ENCODE measurements at places on chromosomes 7 and 10. TPM values are rescaled to one million over a fixed set of nuclear protein-coding genes. Genes with fewer than 3 reads are reported as not detected.

The CTAGE8 gene
- total RNA-seq = 1.1 TPM

The MYL10 gene
- not detected for total RNA-seq

The IDI2 gene
- total RNA-seq = not detected

The TDRD1 gene
- total RNA-seq = 0.98 TPM

The MSANTD7 gene
- 6.4 TPM for total RNA-seq

DNA sequence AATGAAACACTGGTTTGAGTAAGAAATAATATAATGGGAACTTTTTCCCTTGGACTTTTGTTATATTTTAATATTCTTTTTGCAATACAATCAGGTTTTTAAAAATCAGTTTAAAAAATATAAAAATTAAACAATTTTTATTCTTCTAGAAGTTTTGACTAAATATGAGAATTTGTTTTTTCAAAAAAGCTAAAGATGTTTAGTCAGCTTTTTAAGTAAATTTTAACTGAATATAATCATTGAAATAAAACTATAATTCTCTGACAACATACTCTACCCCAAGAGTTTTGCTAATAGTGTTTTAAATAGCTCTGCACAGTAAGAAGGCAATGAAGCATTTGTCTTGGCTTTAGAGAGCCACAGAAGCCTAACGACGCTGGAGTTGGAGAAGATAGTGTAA is 70.5 kb downstream of the IQUB start:
- no peak overlapping the region for H3K27ac ChIP-seq
- H3K27me3 ChIP-seq = no peaks in the 10 kb centered on the region
- no peaks in the 10 kb centered on the region for H3K4me1 ChIP-seq

GRCh38 chr7:47543714-47544113 is 38.2 kb downstream of the TNS3 start:
- no peaks in the 10 kb centered on the region for H3K36me3 ChIP-seq
- peaks cover 7% of the 10 kb centered on the region for H3K4me1 ChIP-seq
- H3K27ac ChIP-seq = no peak overlapping the region

DNA sequence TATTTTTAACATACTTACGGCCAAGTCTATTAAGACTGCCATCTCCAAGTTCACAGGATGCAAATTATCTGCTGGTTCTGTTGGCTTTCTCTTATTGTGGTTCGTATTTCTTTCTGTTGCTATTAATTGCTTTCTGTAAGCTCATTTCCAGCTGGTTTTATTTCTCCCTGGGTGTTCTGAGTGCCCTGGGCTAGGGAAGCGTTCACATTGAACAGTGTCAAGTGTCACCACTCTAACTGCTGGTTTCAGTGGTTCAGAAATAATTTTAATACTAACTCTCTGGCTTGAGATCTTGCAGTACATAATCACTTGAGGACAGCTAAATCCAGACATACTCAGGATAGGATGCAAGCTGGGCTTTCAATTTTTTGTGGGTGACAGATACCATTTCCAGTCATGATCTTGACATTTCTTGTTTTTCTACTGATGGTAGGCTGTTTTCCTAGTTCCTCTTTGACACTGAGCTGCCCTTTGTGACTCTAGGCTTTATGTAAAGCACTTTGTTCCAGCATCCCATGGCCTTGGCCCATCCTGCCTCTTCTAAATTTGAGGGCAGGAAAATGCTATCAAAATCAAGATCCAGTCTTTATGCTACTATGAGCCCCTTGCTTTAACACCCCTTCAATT is 117.6 kb downstream of the SNX13 start:
- no peaks in the 10 kb centered on the region for H3K36me3 ChIP-seq
- DNase-seq = no peak
- H3K27me3 ChIP-seq = no peaks in the 10 kb centered on the region
- no peaks in the 10 kb centered on the region for H3K4me1 ChIP-seq
- H3K4me3 ChIP-seq = no peak overlapping the region

DNA sequence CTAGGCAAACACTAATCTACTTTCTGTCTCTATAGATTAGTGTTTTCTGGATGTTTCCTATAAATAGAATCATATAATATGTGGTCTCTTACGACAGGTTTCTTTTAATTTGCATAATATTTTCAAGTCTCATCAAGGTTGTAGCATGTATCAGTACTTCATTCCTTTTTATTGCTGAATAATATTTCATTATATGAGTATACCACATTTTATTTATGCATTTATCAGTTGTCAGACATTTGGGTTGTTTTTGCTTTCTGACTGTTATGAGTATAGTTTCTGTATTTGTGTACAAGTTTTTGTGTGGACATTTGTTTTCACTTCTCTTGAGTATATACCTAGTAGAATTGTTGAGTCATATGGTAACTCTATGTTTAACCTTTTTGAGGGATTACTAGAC is 48.2 kb downstream of the SHOC2 start:
- no peaks in the 10 kb centered on the region for H3K27me3 ChIP-seq
- H3K4me3 ChIP-seq = no peak overlapping the region
- no peaks in the 10 kb centered on the region for H3K36me3 ChIP-seq
- DNase-seq = no peak
- no peak overlapping the region for H3K27ac ChIP-seq
- peaks cover 22% of the 10 kb centered on the region for H3K4me1 ChIP-seq

GRCh38 chr7:133354546-133355324 is 101.9 kb downstream of the EXOC4 start:
- no peaks in the 10 kb centered on the region for H3K4me1 ChIP-seq
- H3K36me3 ChIP-seq = no peaks in the 10 kb centered on the region
- H3K27ac ChIP-seq = no peak overlapping the region

GRCh38 chr10:85558533-85558932 is 808.1 kb downstream of the GRID1 start:
- no peaks in the 10 kb centered on the region for H3K27me3 ChIP-seq
- no peak for DNase-seq
- H3K36me3 ChIP-seq = no peaks in the 10 kb centered on the region
- H3K4me1 ChIP-seq = no peaks in the 10 kb centered on the region
- no peak overlapping the region for H3K4me3 ChIP-seq
- no peak overlapping the region for H3K27ac ChIP-seq

GRCh38 chr10:129924375-129925085 is 39.5 kb downstream of the EBF3 start:
- H3K4me1 ChIP-seq = no peaks in the 10 kb centered on the region
- no peak for DNase-seq
- H3K27ac ChIP-seq = no peak overlapping the region
- no peak overlapping the region for H3K4me3 ChIP-seq

DNA sequence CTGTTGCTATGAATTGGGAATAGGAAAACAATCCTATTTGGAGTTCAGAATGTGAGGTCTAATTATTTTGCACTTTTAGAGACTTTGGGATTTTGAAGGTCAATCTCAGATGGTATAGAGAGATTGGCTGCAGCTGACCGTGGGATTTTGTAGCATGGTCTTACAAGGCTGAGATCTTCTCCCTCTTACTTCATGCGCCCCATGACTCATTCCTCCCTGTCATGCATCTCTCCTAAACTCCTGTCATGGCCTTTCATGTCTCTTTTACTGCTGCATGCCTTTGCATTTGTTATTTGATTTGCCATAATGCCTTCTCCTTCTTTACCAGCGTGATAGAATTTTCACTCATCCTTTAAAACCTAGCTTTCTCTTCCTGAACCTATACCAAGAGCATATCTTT is 133.1 kb downstream of the BBS9 start:
- no peaks in the 10 kb centered on the region for H3K4me1 ChIP-seq
- H3K27me3 ChIP-seq = no peaks in the 10 kb centered on the region
- H3K27ac ChIP-seq = no peak overlapping the region
- DNase-seq = no peak
- no peaks in the 10 kb centered on the region for H3K36me3 ChIP-seq

- no peak overlapping the region for H3K27ac ChIP-seq
- no peak overlapping the region for H3K4me3 ChIP-seq
- no peaks in the 10 kb centered on the region for H3K36me3 ChIP-seq
These were observed 5.5 kb downstream of the LHPP start for GRCh38 chr10:124467165-124467564.

DNA sequence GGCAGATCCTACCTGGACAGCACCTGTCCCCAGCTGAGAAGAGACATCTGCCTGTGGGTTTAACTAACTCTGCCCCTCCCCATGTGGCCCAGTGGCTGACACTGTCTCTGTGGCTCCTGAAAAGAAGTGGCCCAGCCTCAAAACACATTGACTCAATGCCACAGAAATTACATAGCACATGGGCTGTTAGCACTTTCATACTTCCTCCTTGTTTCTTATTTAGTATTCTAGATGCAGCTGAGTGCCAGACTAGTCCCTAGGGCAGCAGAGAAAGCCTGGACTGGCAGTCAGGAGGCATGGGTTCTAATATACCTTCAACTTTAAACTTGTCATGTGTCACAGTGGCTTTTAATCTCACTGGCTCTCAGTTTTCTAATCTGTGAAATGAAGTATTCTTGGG is 171.0 kb downstream of the TRIL start:
- no peaks in the 10 kb centered on the region for H3K4me1 ChIP-seq
- H3K27me3 ChIP-seq = no peaks in the 10 kb centered on the region
- H3K4me3 ChIP-seq = no peak overlapping the region
- no peak for DNase-seq
- H3K27ac ChIP-seq = no peak overlapping the region

DNA sequence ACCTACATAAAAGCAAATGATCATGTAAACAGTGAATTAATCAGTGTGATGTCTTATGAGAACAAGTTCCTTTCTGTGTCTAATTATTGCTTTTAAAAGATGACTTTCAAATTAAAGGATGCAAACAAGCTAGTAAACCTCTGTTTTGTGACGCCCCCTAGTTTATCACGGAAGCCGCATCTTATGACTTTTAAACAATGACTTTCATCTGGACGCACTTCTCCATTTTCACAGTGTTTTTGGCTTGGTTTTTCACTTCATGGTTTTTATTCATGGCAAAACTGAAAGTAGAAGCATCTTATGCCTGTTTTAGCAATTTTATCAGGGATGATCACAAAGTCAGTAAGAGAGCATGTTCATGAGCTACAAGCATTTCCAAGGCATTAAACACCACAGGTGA is 35.0 kb downstream of the ITGA8 start:
- no peaks in the 10 kb centered on the region for H3K36me3 ChIP-seq
- DNase-seq = no peak
- H3K4me3 ChIP-seq = no peak overlapping the region
- no peaks in the 10 kb centered on the region for H3K27me3 ChIP-seq

- no peak for DNase-seq
- no peaks in the 10 kb centered on the region for H3K36me3 ChIP-seq
- no peak overlapping the region for H3K4me3 ChIP-seq
- no peaks in the 10 kb centered on the region for H3K27me3 ChIP-seq
These were observed 25.1 kb upstream of the NRBF2 start for GRCh38 chr10:63107943-63108437.

GRCh38 chr7:50627824-50628361 is 62.7 kb upstream of the DDC start:
- H3K36me3 ChIP-seq = no peaks in the 10 kb centered on the region
- H3K27me3 ChIP-seq = no peaks in the 10 kb centered on the region
- H3K4me3 ChIP-seq = no peak overlapping the region
- no peak overlapping the region for H3K27ac ChIP-seq
- peak; percentile 54 for DNase-seq

DNA sequence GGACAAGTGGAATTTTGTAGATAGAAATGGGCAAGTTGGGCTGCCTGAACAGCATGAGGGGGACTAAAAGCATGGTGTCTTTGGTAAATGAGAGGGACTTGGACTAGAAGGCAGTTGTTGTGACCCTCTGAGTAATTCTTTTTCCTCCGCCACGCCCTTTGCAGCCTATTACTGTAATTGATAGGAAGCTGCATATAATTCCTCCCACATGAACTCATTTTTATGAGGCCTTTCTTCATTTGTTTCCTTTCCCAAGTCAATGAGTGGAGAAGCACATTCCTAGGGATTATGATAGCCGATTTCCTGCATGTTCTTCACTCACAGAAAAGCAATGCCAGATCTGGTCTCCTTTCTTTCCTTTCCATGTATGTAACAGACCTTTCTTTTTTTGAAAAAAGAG is 27.7 kb downstream of the ZSCAN25 start:
- no peaks in the 10 kb centered on the region for H3K36me3 ChIP-seq
- no peaks in the 10 kb centered on the region for H3K27me3 ChIP-seq
- DNase-seq = no peak

Measured in pancreas (tissue), 10 donors.